ENCODE measurements at places on chromosomes 3 and 15.

- DNase-seq = no peak
Measured at GRCh38 chr3:21256932-21257331, 494.1 kb downstream of the ZNF385D start.

DNA sequence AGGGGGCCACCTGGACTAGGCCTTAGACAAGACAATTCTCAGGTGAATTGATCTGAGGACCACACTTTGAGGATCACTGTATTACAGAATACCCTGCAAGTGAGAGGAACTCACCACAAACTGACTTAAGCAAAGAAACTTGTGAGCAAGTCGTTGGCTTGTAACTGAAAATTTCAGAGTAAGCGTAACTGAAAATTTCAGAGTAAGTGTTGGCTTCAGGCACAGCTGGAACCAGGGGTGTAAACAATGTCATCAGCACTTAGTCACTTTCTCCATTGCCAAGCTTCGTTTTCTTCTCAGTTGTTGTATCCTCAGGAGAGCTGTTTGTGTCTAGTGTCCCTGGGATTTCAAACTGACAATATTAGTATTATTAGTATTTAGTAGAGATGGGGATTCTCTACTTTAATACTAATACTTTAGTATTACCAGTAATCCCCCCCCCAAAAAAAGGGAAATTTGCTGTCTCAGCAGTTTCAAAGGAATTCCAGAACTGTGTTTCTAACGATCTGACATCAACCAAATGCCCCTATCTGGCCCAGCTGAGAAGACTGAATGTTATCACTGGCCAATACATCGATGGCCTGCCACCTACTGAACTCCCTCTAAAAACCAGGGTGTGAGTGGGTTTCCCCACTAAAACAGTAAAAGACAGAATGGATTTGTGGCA, 474.4 kb downstream of the NTRK3 start:
- no peak for DNase-seq

DNA sequence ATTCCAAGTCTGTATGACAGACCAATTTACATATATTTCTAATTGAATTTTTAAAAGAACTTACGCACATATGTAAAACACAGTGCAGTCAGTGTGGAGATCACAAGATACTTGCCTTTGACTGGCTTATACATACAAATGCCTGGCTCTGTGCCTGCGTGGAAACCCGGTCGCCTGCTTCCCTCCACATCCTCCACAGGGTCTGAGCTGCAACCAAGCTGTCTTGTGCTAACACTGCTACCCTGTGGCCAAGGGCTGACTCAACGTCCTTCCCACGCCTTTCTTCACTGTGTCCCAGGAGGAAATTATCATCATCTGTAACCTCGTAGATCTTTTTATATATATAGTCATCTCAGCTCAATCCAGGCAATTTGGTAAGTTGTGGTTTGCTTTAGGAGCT, 117.0 kb downstream of the WNT7A start:
- no peak for DNase-seq

DNA sequence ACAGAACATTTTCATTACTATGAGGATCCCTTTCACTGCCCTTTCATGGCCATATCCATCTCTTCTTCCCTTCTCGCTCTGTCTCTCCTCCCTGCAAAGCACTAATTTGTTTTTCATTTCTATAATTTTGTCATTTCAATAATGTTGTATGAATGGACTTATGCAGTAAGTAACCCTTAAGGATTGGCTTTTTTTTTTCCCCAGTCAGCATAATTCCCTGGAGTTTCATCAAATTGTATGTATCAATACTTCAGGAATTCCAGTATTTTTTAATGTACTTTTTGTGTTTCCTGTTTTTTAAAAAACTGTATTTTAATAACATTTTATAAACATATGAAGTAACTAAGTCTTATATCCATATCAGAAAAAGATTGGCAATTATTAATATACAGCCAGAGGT, 1016.0 kb upstream of the SEMA6D start:
- no peak for DNase-seq

DNA sequence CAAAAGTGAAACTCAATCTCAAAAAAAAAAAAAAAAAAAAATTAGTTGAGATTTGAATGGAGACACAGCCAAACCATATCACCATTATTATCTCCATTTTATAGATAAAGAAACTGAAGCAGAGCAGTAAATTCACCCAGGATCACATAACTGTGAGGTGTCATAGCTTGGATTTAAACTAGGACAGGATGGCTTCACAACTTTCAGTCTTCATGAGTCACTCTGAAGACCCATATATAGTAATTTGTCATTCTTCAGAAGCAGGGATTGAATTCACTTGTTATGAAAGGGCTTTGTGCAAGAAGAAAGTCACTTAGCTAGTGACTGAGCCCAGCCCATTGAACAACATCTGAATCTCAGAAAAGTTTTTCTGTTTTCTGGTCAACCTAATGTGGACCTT, 60.5 kb upstream of the LRIG1 start:
- DNase-seq = no peak

GRCh38 chr15:38128921-38129320, 123.7 kb upstream of the SPRED1 start:
- DNase-seq = no peak

GRCh38 chr15:68433551-68433950, 1.6 kb upstream of the ITGA11 start:
- DNase-seq = no peak

DNA sequence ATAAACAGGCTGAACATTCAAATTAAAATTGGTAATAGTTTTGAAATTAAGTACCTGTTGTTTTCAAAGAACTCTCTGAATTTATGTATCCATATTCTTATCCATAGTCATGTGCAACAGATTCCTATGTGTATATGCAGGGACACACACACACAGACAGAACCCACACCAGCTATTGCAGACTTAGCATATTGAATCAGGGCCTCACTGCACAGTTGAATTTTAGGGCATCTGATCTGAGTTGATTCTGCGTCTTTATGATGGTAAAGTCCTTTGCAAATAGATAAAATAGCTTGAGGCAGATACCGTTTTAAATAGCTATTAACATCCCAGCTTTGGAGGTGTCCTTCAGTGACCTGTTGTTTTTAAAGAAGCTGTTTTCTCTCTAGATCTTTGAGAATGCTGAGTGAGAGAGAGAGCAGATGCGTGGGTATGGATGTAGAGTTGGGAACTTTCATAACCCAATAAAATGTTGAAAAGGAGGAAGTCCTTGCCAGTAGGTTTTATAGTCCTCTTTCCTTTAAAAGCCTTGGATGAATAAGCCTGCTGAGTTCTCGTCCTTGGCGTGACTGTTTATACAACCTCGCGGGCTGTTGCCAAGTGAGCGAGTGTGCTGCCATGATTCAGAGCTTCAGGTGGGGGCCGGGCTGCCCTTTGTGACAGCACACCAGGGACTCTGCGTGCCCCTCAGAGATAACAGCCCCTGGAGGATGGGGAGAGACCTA, 18.3 kb downstream of the MYZAP start:
- no peak for DNase-seq

DNA sequence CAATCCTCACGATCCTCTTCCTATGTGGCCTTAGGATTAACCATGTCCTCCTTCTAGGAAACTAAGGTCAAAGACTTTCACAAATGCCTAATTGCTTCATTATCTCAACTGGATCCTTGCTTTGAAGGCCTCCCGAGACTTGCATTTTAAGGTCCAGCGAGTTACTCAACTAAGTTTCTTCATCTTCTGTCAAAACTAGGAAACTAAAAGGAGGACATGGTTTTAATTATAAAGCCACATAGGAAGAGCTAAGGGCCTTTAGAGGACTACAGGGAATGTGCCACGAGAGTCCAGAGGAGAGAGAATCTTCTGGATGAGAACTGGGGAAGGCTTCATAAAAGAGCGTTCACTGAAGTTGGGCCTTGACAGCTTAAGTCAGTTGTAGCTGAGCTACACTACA, 87.8 kb upstream of the LPP start:
- DNase-seq = no peak

GRCh38 chr3:59839283-59839682, 789.5 kb upstream of the CFAP20DC start:
- no peak for DNase-seq

DNA sequence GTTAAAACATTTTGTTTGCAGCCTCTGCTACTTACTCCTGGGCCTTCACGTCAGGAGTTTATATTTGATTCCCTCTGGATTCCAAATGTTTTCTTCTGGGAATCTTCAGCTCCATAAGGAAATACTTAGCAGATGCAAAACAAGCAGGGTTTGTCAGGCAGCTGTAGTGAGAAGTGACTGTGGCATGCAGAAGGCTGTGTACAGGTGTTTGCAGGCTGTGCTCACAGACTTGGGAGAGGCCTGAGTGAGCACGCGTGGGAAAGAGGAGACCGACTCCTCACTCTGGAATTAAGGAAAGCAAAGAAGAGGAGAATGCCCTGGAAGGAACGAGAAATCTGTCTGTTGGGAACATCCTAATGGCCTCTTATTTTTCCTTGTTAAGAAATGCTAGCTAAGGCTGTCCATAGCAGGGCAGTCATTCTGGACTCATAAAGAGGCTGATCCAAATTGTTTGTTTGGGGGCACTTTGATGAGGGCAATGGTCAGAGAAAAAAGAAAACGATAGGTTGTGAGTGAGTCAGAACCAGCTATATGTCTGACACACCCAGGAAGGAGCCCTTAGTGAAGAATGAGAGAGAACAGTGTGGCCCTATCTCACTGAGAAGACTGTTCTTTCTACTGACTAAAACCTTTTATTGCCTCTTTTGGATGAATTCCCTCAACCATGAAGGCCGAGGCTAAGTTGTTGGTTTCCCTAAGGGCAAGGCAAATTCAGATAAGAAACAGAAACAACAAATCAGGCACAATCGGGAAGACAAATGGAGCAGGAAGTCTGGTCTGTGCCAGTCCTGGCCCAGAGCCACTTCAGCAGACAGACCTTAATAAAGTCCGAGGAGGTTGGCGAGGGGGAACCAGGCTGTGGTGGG, 82.6 kb downstream of the TGFBR2 start:
- no peak for DNase-seq

GRCh38 chr3:155018621-155019330, 61.3 kb upstream of the MME start:
- no peak for DNase-seq

DNA sequence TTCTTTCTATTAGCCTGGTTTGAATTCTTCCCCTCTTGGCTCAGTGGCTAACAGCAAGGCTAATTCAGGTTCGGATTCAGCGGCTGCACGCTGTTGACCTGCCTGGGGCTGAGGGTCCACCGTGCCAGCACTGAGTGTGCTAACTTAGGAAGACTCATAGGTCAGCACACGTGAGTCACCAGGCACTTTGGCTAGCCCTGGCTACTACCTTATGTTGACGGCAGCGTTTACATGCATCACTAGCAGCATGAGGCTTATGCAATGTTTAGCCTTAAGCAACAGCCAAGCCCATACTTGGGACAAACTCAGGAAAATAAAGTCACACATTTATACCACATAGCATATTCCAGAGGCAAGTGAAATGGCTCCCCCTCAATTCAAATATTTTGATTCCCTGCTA, 137.7 kb downstream of the RAB11A start:
- no peak for DNase-seq

GRCh38 chr3:83216919-83217594, 1455.6 kb upstream of the GBE1 start:
- no peak for DNase-seq

DNA sequence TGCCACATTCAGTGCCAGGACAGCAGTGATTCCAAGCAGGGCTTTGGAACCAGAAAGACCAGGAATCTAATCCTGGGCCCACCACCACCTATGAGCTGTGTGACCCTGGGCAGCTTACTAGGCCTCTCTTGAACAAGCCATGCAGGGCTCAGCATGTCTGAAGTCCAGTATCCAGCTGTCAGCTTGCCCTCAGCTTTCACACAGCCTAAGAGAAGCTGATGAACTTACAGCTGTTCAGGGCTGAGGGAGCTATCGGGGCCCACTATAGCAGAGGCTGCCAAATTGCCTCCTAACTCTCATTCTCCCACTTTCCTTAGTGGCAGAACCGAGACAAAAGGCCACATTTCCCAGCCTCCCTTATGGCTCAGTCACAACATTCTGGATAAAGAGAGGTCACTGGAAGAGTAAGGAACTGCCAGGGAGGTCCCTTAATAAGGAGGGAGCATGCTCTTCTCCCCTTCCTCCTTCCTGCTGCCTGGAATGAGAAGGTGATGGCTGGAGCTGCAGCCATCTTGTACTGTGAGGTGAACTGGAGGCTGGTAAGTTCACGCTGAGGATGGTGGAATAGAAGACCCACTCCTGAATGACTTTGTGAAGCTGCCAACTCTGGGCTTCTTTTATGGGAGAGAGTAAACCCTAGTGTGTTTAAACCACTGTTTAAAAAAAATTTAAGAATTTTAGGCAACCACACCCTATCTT, 34.5 kb downstream of the FEM1B start:
- no peak for DNase-seq

DNA sequence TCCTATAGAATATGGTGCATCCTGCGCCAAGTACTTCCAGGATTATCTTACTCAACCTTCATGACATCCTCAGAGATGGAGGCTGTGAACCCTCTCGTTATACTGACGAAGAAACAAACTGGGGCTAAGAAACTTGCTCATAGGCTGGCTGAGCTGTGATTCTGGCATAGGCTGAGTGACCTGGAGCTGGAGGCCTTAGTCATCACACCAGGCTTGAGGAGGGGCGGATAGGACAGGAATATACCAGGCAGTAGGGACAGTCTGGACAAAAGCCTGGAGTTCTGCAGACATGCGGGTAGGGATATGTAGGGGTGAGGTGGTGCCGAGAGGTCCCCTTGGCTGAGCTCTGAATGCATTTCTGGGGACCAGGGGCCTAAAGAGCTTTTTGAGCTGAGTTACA, 18.1 kb downstream of the HEMK1 start:
- no peak for DNase-seq

DNA sequence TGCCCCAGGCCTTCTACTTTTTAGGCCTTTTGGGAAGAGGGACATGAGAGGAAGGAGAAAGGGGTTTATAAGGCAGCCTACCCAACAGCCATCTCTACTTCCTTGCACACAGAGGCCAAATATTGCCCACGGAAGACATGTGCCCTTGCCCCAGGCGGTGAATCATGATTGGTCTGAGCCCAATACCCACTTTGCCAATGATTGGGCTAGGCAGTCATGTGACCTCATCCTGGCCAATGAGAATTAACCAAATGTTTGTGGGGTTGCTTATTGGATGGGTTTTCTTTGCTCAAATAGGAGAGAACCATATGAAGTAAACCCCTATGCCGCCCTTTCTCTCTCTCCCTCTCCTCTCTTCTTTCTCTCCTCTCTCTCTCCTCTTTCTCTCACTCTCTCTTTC, 42.2 kb upstream of the ATP1B3 start:
- no peak for DNase-seq

GRCh38 chr15:70127288-70127746, 29.6 kb upstream of the TLE3 start:
- no peak for DNase-seq

DNA sequence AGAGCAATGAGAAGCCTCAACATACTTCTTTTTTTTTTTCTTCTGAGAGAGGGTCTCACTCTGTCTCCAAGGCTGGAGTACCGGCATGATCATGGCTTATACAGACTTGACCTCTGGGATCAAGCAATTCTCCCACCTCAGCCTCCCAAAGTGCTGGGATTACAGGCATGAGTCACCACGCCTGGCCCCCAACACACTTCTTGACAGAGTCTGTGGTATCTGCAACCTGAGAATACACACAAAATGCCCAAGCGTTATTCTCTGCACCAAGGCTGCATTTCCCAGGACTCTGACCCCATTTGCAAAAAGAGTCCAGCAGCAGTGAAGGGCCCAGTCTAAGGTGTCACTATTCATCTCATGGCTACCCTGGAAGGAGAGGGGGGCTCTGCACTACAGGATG, 42.7 kb upstream of the BLM start:
- DNase-seq = no peak

Data from T-helper 2 cell (primary cell).